ENCODE measurements at places on chromosomes 3 and 15.

GRCh38 chr3:59374818-59375211, 325.0 kb upstream of the CFAP20DC start:
- no peak for DNase-seq

DNA sequence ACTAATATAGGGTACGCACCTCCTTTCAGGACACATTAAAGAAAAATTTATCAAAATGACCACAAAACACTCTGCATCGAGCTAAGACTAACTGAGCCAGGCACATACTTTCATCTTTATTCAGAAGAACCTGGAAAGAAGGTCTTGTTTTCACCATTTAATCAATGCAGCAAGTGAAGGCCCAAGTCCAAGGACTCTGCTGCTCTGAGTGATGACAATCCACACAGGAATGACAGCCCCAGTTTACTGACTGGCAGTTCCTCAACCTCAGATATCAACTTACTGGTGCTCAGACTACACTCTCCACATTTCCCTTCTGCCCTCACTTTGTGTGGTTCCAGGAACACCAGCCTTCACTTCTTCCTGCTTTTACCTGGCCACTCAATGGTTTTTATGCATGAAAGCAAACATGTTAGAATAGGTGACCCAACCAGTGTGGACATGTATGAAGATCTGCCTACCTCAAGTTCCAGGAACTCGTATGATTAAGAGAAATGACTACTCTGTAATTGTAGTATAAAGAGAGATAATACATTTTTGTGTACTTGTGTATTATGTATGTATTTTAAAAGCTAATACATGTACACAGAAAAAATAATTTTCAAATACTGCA, 29.1 kb upstream of the RASA2 start:
- DNase-seq: no peak

DNA sequence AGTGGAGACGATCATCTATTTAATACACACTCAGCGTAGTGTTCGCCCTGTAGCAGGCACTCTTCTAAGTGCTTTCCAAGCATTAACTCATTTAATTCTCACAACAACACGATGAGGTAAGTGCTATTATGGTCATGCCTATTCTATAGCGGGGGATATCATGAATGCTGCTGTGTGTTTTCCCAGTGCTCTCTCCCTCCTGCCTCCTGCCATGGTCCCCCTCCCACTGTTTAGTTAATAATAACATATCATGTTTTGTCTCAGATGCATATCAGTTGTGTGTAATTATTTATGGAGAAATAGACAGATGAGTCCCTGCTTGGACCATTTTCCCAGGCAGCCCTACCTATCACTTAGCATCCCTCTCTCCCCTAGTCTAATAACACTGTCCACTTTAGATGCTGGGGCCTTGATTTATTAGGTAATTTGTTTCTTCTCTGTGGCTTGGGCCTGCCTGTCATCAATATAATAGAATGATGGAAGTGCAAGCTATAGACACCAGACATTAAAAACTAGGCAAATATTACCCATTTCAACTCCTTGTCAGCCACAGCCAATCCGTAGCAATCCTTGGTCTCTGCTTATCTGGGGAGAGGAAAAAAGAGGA, 122.9 kb upstream of the TLE3 start:
- no peak for DNase-seq

- no peak for DNase-seq
Measured at GRCh38 chr3:78823434-78823833, 944.4 kb downstream of the ROBO1 start.

DNA sequence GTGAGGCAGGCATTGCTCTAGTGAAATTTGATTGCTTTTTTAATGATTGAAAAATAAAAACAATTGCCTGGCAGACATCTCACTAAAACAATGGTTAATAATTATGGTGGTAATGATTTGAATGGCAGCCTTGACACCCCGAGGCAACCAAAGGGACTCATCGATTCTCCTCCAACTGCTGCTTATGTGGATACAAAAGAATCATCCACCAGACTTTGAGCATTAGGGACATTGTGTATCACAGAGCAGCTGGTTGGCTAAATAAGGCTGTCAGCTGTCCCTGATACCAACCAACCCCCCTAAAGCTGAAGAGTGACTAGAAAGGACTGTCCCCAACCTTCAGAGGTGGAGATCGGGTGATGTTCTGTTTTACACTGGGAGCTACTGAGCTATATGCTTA, 1.7 kb upstream of the CD47 start:
- no peak for DNase-seq

GRCh38 chr3:59101231-59101736, 51.5 kb upstream of the CFAP20DC start:
- no peak for DNase-seq

DNA sequence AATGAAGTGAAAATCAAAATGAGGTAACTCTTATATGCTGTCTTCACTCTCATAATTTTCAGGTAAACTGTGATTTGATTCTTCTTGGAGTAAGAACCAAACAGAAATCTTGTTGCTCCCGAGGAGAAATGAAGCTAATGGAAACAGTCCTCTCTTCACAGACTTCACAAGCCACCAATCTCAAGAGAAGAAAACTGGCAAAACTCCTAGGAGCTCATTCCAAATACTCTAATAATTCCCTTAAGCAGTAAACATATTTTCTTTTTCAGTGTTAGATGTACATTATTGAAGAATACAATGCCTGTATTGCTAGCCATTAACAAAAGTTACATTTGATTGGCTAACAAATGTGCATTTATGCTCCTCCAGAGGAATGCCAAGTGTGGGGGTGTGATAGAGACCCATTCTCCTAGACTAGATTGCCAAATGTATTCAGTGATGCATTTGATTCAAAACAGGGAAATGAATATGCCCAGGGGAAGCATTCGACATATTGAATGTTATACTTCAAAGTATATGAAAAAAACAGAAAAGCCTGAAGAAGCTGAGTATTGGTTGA, 11.8 kb upstream of the RIOX2 start:
- no peak for DNase-seq

- no peak for DNase-seq
Measured at GRCh38 chr15:60337076-60337475, 60.7 kb downstream of the ANXA2 start.

DNA sequence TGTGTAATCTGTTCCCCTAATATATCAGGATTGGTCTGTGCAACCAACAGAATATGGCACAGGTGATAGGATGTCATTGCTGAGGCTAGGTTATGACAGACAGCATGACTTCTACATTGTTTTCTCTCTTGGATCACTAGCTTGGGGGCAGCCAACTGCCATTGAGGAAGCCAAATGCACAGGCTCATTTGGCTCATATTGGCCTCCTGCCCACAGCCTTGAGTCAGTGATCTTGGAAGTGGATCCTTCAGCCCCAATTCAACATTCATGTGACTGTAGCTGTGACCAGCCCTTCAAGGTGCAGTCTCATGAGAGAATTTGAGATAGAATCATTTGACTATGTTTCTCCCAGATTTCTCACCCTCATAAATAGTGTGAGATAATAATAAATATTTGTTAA, 675.6 kb downstream of the GRM7 start:
- DNase-seq: peak; percentile 33

DNA sequence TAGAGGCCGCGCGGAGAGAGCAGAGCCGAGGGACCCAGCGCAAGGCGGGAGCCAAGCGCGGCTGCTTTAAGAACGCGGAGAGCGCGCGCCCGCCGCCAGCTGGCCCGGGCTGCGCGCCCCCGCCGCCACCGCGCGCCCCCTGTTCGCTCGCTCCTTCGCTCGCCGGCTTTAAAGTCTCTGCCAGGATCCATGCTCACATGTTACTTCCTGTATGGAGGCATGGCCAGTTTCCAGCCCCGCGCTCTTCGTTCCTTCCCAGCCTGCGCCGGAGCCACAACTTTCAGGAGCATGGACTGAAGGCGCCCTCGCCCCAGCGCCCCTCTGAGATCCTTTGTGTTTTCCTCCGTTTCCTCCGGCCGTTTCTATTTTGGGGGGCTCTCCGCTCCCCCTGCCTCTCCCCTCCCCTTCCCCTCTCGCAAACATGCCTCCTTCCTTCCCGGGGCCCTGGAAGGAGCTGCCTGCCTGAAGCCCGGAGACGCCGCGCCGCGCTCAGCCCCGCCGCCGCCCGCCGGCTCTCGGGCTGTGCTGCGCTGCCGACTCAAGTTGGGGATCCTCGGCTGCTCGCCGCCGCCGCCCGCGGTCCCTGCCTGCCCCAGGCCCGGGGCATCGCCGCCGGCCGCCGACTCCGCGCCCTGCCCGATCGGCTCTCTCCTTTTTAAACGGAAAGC, at the start of gene PTPRG:
Gene PTPRG (plus strand): TSS at position 198 of the 668 bp plus-strand sequence. CDS start 717 bp downstream, outside the sequence.
- DNase-seq: peak; percentile 87

DNA sequence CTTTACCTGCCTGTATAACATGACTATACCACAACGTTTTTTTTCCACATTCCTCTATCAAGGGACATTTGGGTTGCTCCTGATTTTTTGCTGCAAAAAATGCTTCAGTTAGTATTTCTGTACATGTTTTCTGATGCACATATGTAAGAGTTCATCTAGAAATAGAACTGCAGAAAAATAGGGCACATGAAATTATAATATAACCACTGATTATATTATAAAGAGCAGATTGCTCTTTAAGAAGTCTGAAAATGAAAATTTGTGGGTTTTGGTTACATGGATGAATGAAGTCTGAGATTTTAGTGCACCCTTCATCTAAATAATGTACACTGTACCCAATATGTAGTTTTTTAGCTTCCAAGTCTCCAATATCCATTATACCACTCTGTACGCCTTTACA, 130.1 kb upstream of the PTX3 start:
- no peak for DNase-seq

DNA sequence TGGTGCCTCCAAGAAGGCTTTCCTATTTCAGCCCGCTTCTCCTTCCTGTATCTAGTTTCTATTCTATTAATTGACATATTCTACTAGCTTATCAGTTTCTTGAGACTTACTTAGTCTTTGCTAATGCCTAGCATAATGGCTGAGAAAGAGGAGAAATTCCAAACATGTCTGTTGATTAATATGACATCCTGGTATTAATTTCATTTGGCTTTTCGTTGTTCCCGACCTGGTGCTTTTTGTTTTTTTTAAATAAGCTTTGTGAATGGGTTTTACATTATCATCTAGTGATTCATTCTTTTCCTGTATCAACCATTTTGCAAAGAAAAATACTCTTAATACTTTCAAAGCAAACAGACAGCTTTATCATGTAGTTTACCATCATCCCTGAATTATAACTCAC, 13.1 kb downstream of the WDR53 start:
- DNase-seq: no peak

DNA sequence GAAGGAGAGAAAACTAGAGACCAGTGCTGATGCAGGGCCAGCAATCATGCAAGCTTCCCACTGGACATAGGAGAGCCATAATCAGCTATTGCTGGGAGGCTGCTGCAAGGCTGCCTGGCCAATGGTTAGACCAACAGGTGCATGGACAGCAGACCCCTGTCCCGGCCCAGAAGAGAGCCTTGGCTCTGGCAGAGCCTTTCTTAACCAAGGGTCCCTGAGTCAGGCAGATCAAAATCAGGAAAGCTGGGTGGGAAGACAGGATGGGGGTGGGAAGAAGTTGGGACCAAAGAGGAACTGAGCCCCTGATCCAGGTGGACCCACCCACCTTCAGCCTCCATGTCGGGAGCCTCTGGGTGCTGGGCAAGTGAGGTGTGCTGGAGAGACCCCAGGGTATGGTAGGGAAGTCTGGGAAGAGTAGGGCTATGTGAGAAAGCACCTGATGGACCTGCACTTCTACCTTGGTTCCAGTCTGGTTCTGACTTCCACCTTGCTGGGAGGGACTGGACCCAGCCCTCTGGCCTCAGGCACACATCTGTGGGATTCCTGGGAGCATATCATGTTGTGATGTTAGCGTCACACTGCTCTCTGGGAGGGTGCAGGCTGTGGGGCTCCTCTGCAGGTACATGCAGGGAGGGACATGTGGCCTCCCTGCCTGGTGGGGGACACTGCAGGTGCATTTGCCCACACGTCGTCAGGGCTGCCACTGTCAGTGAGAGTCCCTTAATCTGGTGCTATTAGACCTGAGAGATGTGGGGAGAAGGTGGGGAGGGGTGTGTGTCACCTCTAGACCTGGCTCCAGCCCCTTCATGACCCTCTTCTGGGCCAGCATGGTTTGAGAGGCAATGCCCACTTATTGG, 24.7 kb downstream of the KY start:
- no peak for DNase-seq

GRCh38 chr15:38685686-38686339, 121.2 kb upstream of the RASGRP1 start:
- no peak for DNase-seq

- no peak for DNase-seq
Measured at GRCh38 chr3:49930168-49930690, 618 bp upstream of the MON1A start.

GRCh38 chr3:138338244-138338643, 8.6 kb upstream of the NME9 start:
- no peak for DNase-seq

DNA sequence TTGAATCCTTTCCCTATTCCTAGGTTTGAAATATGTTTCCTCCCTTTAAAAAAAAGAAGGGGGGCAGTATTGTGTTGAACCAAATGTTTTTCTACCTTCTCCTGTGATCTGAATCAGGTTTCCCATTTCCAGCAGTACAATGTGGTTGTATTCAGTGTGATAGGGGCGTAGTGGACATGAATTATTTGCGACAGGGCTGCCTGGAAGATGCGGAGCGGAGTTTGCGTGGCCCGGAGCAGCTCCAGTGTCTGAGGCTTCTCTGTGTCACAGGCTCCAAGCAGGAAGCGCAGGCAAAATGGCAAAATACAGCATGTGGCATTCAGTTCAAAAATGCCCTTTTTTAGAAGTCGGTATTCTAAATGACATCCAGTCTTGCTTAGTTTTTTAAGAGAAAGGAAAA, 154.4 kb downstream of the PGPEP1L start:
- DNase-seq: peak; percentile 84

DNA sequence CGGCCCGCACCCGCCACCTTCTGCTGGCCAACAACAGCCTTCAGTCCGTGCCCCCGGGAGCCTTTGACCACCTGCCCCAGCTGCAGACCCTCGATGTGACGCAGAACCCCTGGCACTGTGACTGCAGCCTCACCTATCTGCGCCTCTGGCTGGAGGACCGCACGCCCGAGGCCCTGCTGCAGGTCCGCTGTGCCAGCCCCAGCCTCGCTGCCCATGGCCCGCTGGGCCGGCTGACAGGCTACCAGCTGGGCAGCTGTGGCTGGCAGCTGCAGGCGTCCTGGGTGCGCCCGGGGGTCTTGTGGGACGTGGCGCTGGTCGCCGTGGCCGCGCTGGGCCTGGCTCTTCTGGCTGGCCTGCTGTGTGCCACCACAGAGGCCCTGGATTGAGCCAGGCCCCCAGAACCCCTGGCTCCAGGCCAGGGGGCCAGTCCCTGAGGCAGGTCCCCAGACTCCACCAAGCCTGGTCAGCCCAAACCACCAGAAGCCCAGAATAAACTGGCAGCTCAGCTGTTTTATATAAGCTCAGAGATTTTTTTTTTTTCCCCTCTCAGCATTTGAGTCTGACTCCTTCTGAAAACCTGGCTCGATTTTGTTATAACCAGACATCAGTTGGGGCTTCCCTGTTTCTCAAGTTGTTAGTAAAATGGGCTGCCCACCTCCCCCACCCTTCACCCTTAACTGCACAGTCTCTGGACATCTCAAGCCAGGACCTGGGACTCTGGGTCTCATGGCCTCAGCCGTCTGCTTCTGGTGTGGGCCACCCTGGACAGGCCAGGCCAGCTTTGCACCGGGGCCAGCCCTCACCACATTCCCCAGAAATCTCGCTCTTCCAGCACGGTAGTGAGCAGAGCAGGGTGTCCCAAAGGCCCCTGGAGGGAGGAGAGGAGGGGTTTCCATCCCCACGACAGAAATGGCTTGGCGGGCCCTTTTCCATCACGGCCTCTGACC, 1.6 kb downstream of the GP9 start:
- DNase-seq: no peak

All from NCI-H345 (cell line).